ENCODE measurements at places on chromosomes 4 and X.

DNA sequence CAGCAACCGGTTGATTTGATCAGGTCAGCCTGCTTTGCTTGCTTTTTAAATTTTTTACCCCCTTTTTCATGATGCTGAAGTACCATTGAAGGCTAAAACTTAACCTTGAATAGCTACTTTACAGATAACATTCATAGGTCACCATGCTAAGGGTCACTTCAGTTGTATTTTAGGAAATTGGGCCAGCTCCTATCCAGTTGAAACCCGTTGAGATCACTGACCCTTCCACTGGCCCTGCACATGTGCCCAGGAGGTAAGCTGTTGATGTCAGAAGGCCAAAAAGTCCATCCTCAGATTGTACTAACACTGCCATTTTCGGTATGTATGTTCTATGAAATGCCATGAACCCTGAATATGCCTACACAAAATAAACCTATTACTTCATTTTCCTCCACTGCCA, 133.0 kb upstream of the FAT4 start:
- DNase-seq = no peak

- no peak for DNase-seq
Measured at GRCh38 chrX:20212486-20213089, 54.1 kb downstream of the RPS6KA3 start.

DNA sequence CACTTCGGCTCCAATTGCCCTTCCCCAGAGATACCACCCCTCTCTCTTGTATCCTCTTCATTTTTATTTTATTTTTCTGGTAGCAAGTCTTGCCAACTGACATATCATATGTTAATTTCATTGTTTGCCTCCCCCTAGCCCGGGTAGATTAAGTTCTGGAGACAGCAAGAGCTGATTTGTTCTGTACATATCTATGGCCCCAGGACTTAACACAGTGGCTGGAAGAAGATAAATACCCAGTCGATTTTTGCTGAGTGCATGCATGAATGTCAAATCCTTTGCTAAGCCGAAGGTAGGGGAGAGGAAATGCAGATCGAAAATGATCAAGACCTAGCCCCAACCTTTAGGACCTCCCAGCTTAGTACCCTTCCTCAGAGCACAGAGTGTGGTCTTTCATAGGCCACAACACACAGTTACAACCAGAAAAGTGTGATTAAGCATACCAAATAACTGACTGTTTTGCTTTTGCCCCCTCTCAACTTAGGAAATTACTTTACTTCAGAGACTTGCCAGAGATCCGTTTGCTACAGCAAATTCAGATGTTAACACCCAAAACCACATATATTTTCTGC, 58.7 kb upstream of the KLF3 start:
- DNase-seq = no peak

DNA sequence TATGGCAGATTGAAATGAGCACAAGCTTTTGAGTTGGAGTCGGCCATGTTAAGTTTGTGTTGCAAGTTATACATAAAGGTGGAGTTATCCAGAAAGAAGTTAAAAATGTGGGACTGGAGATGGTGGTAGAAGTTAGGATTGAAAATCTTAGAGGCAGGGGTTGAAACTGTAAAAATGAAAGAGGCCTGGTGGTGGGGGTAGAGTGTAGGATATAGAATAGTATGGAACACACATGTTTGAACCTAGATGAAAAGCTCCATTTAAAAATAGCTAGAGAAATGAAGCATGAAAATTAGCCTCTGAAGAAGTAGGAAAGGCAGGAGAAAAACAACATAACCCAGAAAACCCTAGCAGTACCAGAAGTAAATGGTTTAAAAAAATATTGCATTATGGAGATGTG, 131.8 kb upstream of the ENPEP start:
- DNase-seq = no peak

GRCh38 chr4:185656467-185656931, 121.2 kb upstream of the PDLIM3 start:
- no peak for DNase-seq

DNA sequence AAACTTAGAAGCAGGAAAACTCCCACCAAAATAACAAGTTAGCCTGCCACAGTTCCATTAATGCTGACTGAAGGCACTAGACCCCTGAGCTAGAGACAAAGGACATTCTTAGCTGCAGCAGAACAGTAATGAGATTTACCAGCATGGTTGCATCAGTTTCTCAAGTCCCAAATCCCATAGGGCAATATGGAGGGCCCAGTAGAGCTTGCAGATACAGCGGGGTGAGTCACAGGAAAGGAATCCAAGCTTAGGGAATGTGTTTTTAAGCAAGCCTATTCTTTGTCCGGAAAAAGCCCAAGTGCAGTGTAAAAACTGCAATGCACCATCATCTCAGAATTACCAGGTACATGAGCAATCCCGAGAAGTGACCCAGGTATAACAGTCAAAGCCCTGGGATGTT, 51.3 kb upstream of the EXOC1L start:
- DNase-seq = no peak

DNA sequence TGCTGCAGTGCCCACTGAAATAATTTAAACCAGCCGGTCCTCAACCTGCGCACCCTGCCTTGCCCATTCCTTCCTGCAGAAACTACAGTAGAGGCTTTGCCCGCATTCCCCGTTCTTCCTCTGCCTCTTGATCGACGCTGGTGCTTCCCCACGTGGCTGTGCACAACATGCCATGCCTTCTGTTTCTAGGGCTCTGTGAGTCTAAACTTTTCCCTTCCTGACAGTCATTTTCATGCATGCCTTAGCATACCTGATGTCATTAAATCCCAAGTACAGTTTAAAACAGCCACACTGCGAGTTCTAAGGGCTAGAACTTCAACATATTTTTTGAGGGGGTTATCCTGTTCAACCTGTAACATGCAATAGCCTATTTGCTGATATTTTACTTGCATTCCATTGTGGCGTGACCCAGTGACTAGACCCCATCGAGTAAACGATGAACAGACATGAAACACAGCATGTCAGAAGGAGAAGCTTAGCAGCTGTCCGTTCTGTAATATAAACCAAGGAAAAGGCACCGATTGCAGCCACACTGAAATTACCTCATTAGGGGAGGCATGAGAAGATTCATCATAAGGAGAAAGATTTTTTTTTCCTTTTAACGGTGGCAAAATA, 232.5 kb downstream of the ARHGAP10 start:
- no peak for DNase-seq

DNA sequence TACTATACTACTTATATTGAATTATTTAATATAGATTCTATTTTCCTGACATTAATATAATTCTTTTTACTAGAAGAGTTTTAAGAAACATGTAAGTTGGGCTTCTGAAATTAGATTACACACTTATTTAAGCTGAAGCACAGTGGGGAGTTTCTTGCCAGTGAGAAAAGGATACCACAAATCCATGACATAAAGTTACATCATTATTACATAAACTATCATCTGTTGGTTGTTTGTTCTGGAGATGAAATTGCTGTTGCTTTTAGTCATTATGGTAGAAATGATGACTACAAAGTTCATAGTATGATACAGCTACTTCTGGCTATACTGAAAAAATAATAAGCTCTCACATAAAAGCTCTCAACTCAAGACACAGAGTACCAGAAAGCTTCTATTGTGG, 880.4 kb downstream of the PCDH18 start:
- DNase-seq = no peak

- DNase-seq = no peak
Measured at GRCh38 chrX:18677161-18677869, 5.4 kb upstream of the RS1 start.

DNA sequence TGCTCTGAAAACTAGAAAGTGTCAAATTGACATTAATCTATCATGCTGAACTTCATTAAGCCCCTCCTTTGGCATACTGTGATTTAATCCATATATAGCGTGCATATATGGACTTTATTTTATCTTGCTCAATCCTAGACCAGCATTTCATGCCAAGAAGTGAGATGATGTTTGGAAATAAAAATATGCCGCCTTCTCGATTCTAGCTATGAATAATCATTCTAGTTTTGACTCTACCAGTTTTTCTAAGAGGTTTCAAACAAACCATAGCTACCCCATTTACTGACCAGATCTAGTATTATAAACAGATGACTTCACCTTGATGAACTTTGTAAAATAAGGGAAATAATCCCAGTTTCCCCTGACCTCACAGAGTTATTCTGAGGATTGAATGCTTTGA, 95.0 kb downstream of the ARX start:
- DNase-seq = no peak

- DNase-seq = no peak
Measured at GRCh38 chr4:53196882-53197771, 168.7 kb downstream of the SCFD2 start.

DNA sequence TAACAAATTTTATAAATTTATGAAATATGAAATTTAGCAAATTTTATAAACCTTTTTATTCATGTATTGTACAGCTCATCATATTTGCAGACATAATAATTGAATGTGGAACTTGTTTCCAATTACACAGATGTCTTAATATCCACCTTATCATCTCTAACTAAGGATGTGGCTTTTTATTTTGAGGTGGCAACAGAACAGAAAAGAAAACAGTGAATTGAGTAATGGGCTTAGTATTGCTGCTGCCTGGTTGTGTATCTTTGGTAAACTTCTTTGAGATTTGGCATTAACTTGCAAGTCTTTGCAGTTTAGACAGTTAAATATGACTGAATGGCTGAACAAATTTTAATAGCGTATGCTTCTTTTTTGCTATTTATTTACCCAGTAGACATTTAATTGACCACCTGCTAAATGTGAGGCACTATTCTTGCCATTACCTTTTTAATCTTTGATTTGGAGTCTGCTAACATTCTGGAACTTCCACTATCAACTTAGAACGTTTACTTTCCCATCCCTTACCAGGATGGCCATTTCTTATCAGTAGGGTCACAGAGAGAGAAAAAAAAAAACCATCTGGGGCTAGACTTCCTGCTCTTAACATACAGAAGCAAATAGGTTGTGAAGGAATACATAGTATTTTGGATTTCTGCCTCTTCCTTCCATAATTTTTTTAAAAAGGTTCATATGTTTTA, 44.8 kb downstream of the CLCN3 start:
- no peak for DNase-seq

- DNase-seq = no peak
Measured at GRCh38 chr4:6017800-6018199, 431 bp downstream of the C4orf50 start.

DNA sequence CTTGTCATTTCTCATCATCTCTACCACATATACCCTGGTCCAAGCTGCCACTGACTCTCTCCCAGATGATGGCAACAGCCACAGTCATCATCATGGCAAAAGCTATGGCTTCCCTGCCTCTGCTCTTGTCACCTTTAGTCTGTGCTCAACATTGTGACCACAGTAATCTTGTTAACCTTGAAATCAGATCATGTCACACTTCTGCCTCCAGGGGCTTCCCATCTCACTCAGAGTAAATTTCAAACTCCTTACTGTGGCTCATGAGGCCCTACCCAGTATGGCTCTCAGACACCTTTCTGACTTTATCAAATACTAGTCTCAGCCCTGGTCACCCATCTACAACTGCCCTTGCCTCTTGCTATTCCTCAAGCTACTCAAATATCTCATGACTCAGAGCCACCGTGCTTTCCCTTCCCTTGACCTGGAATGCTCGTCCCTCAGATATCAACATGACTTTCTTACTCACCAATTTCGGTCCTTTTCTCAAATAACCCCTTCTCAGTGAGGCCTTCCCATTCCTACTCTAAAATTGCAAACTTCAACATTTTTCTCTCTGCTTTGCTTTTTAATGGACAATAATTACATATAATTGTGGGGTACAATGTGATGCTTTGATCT, 41.1 kb upstream of the STIM2 start:
- no peak for DNase-seq

GRCh38 chr4:183200453-183200852, 101.4 kb downstream of the WWC2 start:
- no peak for DNase-seq

GRCh38 chr4:55879224-55879623, 25.8 kb downstream of the EXOC1 start:
- no peak for DNase-seq

DNA sequence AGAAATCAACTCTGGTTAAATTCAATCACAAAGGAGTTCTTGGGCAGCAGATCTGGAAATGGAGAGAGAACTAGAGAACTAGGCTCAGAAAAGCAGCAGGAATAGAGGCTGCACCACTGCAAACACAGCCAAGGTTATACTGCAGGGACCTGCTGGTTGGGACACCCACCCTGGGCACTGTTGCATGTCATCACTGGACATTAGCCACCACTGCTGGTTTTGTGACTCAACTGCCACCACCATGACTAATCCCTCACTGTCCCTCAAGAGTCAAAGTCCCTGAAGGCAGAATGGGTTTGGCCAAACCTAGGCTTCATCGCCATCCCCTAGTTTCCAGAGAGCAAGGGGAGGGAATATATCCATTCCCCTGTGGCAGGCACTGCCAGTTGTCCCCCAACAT, 38.1 kb upstream of the IRAK1 start:
- DNase-seq = no peak

GRCh38 chr4:5772528-5773270, 61.7 kb downstream of the EVC start:
- DNase-seq = no peak

- DNase-seq = no peak
Measured at GRCh38 chr4:155600244-155600643, 66.4 kb upstream of the GUCY1A1 start.

DNA sequence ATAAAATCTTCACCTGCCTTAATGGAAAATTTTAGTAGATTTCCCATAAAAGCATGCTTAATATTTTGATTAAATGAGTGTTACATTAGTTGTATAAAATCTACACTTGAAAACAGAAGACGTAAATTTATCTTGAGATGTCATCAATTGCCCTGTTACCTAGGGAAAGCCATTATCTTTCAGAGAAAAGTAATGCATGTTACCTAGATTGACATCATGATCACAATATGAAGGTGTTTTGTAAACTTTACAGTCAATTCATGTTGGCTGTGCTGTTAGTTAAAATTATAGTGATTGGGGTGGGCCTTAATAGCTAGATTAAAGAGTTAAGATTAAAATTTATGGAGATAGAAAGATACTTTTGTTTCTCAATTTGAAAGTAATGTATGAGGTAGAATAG, 293.2 kb upstream of the PCDH18 start:
- DNase-seq = no peak

DNA sequence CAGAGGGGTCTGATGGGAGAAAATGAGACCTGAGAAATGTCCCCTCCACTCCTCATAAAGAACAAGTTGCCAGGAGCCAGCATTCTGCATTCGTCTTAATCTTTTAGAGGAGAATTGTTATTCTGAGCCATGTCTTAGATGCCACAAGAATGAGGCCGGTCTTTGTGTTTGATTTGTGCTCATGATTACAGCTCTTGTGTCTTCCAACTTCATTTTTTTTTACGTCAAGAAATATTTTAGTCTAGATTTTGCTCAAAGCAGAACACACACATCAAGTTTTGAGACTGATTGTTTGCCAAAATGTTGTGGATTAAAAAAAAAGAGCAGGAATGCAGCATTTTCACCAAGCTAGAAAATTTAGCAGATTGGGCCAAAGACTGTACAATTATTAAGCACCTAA, 130.6 kb upstream of the PITX2 start:
- no peak for DNase-seq

- DNase-seq = no peak
Measured at GRCh38 chr4:65416891-65417290, 253.4 kb downstream of the EPHA5 start.

- no peak for DNase-seq
Measured at GRCh38 chr4:1045193-1045594, 33.8 kb downstream of the FGFRL1 start.

DNA sequence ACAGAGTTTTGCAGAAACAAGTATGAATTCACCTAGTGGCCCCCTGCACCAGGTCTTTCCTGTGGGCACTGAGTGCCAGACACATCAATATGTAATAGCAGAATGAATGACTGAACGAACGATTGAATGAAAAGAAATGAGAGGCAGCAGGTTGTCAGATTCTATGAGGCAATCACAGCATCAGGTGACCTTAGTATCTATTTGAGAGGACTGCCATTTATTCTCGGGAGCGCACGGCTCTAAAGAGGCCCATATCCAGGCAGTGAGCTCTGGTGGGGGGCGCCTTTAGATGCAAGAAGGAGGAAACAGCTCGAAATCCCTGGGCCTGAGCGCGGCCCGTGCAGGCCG, 528 bp upstream of the SLC25A4 start:
- no peak for DNase-seq

Data from SIG-M5 (cell line).